Globus pallidus (tissue), 1 donor: ENCODE measurements at places on chromosomes 13 and 19.

DNA sequence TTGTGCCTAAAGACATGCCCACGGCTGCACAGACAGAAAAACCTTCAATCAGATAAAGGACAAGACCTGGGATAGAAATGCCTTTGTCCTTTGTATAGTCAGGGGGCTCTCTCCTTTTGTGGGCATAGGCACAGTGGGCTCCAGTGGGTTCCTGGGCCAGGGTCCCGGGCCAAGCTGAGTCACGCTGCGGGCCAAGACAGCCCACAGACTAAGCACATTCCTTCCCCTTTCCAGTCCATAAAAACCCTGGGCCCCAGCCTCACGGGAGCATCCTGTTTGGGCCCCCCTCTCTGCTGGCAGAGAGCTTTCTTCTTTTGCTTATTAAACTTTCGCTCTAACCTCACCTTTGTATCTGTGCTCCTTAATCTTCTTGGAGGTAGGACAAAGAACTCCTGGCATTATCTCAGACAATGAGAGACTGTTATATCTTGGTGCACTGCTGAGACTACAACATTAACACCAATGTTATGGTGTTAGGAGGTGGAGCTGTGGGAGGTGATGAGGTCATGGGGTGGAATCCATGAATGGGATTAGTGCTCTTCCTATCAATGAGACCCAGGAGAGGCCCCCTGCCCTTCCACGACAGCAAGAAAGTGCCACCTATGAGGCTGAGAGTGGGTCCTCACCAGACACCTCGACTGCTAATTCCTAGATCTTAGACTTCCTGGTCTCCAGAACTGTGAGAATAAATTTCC lies 20.8 kb upstream of the FBXL3 start:
- no peak for DNase-seq

- no peak for DNase-seq
Measured at GRCh38 chr13:36879218-36879938, 40.7 kb downstream of the SMAD9 start.

GRCh38 chr19:28556371-28556770 lies 656.6 kb downstream of the UQCRFS1 start:
- no peak for DNase-seq

DNA sequence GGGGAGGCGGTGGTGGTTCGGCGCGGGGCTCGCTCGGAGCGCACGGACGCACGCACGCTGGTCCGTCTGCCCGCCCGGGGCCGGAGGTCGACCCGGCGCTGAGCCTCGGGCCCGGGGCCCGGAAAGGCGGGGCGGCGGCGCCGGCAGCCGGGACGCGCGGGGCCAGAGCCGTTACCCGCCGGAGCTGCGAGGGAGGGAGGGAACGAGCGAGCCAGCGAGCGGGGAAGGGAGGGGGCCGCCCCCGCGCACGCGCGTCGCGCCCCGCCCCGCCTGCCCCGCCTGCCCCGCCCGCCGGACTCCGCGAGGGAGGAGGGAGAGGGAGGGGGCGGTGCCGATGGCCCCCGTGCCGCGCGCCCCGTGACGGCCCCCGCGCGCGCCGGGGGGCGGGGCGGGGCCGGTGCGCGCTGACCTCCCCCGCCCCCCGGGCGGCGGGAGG lies 15.0 kb downstream of the CIC start:
- DNase-seq, result peak; percentile 82

DNA sequence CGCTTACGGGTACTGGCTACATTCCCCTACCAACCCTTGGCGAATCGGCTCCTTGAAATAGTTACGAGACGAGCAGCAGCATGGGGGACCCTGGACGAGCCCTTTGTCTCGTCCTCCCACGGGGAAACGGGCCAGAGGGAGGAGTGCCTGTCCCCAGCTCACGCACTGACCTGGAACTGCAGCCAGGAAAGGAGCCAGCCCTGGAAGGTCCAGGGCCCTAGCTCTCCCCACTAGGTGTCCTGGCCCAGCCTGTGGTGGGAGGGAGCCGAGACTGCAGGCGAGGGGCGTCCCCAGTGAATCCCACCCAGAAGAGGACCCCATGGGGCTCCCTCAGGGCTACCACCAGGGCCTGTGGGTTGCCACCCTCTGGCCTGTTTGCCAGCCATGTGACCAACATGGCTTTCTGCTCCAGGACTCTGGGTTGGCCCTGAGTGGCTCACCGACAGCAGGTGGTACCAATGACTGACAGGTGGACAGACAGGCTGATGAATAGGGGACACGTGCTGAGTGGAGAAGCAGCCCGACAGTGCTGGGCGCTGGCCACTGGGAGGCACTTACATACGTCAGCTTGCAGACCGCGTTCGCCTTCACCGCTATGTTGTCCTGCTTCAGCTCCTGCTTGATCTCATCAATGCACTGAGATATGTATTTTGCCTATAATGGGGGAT lies 13.2 kb downstream of the AP3D1 start:
- no peak for DNase-seq

- no peak for DNase-seq
Measured at GRCh38 chr19:9156304-9156703, 16.1 kb downstream of the ZNF317 start.

- DNase-seq, result no peak
Measured at GRCh38 chr13:113531041-113531873, 40.7 kb upstream of the DCUN1D2 start.

- no peak for DNase-seq
Measured at GRCh38 chr13:40251343-40252032, 415.0 kb downstream of the FOXO1 start.

DNA sequence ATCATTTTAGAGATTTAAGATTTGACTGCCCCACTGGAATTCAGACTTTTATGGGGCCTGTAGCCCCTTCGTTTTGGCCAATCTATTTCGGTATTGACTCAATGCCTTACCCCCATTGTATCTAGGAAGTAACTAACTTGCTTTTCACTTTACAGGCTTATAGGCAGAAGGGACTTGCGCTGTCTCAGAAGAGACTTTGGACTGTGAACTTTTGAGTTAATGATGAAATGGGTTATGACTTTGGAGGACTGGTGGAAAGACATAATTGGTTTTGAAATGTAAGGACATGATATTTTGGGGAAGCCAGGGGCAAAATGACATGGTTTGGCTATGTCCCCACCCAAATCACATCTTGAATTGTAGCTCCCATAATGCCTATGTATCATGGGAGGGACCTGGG lies 463.0 kb upstream of the KLHL1 start:
- no peak for DNase-seq

GRCh38 chr19:45499196-45500180 lies 1.2 kb downstream of the PPM1N start:
- DNase-seq, result no peak
